ENCODE measurements at places on chromosomes 13 and 19.

GRCh38 chr13:77213644-77214043 is 113.2 kb downstream of the MYCBP2 start:
- no peak for DNase-seq

DNA sequence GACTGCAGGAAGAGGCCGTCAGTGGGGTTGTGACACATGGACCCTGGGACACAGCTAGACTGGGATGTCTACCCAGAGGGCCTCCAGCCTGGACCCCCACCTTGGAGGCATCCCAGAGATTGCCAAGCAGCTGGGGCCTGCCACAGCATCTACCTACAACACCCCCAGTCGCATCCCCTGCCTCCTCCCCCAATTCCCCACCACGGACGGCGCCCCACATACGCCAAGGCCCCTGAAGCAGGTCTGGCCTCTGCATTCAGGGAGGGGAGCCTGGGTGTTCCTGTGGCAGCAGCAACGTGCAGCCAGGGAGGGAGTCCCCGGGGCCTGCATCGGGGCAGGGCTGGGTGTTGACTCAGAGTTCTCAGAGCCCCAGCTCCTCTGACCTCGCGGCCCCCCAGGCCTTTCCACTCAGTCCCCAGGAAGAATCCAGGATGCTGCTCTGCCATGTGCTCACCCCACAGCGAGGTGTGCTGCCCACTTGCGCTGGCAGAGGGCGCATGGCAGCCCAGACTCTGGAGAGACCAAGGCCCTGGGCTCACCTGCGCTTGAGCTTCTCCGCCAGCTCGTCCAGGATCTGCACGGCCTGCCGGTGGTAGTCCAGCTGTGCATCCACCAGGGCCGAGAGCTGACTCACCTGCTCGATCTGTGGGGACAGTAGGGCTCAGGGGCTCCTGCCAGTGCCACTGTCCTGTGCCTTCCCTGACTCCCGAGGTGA is 19.6 kb downstream of the MPND start:
- DNase-seq, result no peak

DNA sequence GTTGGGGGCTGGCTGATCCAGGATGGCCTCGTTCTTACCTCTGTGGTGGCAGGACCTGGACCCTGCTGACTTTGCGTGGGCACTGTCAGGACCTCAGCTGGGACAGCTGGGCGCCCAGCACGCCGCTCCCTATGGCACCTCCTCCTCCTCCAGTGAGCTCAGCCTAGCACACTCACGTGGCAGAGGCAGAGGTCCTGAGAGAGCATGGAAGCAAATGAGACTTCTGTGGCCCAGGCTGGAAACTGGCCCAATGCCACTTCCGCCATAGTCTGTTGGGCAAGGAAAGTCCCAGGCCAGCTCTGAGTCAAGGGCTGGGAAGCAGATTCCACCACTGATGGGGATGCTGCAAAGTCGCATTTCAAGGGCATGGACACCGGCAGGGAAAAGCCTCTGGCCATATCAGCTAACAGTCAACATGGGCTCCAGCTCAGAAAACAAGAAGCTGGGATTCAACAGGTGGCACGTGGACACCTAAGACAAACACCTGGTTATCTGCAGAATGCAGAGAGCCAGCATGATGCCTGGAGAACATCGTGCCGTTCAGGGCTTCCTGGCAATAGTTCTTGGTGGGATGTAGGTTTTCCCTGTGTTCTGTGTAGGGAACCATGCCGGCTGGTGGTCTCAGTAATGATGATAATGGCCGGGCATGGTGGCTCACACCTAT is 16.7 kb downstream of the MYBPC2 start:
- DNase-seq, result no peak

DNA sequence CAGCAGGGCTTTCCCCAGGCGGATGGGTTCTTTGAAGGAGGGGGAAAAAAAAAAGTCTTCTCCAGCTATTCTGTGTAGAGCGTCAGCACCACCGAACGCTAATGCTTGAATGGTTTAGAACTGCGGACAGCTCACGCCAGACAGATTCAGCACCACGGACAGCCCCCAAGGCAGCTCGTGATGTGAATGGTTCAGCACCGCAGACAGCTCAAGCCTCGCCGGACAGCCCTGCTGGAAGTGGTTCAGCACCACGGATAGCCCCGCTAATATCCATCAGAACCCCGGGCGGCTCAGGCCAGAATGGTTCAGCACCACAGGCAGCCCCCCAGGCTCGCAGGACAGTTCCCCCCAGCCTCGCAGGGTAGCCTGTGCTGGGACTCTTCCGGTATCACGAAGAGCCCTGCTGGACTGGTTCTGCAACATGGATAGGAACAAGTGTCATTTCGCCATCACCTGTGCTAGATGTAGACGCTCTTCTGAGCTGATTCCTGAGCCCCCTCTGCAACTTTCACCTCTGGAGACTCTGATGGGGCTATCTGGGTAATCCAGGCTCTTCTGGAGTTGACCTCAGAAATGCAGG is 4.9 kb upstream of the SMIM17 start:
- DNase-seq, result peak; percentile 6

GRCh38 chr13:83378908-83379307 is 503.4 kb downstream of the SLITRK1 start:
- no peak for DNase-seq

DNA sequence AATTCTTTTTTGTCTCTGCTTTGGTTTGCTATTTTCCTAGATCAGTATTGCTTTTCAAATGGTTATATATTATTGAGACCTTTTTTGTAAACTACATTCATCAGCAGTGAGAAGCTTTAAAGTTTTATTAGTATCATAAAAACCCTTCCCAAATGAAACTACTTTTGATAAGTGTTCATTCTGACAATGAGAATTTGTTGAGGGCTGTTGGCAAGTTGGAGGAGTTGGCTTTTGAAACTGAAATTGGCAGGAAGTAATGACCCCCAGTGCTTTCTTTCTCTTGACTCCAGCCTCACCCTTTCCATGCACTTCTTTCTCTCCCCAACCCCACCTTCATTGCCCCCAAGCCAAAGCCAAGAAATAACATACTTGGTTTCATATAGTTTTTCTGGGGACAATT is 113.8 kb downstream of the ZIC5 start:
- DNase-seq, result no peak

DNA sequence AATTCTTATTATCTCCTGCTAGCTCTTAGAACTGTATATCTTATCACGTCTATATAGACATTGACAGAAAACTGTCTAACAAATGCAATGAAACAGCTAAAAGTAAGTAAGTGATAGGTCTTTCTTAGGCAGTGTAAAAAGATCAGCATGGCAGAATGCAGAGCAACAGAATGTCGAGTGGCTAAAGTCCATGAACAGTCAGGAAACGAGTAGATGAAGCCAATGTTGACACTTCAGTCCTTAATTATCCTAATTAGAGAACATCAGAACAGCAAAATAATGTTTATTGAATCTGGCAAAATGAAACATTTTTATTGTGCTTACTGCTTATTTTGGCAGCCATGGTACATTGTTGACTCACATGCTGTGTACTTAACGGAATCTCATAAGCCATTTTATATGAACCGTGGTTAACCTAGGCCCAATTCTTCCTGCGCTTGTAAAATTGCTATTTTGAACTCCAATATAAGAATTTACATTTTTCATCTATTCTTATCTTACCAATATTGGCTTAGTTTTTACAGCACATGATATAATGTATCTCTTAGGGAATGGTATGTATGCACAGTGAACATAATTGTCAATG is 748.1 kb downstream of the DACH1 start:
- no peak for DNase-seq

- no peak for DNase-seq
Measured at GRCh38 chr19:13066933-13067807, 35.5 kb downstream of the LYL1 start.

GRCh38 chr19:18762125-18763023 is 28.7 kb downstream of the COMP start:
- DNase-seq, result no peak

GRCh38 chr13:37701972-37702371 is 103.4 kb upstream of the POSTN start:
- no peak for DNase-seq

All from CD4-positive, alpha-beta T cell treated with Interleukin-4 for 1 hour (primary cell).